ENCODE measurements at places on chromosomes 6 and 20.

- no peak for DNase-seq
Measured at GRCh38 chr20:60512443-60512842, 554.2 kb downstream of the CDH26 start.

DNA sequence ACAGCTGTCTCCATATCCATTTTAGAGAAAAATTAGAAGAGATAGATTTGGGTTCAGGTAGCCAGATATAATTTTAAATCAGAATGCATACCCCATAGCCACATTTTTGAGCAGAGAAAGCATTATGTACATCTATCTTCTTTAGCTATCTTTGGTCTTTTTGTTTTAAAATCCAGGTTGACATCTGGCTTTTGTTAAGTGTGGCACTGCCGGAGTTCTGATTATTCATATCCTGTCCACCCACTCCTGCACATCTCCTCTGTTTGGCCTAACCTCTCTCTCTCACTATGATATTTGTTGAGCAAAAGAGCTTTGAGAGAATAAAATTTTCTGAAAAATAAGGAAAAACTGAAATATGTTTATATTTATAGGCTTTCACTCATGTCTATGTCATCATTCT, 189.7 kb downstream of the PACRG start:
- DNase-seq: no peak

DNA sequence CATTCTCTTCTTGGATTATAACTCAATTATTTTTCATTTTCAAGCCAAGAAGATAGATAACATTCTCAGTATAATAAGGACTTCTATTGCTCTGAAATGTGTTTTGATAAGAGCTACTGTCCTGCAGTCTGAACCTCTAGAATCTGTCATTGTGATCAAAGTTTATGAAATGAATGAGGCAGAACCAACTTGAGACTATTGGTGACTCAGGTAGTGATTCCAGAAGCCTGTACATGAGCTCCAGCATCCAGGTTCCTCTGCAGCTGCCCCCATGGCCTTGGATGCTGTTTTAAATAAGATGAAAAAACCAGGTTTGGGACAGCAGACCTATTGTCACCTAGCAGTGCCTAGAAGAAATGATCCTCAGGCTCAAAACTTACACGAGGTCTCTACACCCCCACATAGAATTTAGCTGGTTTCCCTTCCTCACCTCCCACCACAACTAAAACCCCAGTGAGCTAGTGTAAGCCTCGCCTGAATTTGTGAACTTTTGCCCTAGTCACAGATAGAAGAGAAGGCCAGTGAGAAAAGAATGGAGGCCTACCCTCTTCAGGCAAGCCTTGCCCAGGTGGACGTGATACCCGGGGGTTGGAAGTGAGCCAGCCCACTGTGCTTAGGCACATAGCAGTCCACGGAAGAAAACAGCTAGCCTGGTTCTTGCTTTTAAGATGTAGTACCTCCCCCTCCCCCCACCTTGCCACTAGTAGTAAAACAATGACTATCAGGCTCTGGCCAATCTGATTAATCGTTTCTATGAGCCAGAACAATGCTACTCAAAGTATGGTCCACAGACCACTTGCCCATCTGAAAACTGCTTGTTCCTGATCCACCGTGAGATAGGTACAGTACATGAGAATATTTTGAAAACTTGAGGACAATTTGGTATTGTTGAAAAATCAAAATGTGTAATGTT, 73.0 kb upstream of the SYNJ2 start:
- DNase-seq: no peak

DNA sequence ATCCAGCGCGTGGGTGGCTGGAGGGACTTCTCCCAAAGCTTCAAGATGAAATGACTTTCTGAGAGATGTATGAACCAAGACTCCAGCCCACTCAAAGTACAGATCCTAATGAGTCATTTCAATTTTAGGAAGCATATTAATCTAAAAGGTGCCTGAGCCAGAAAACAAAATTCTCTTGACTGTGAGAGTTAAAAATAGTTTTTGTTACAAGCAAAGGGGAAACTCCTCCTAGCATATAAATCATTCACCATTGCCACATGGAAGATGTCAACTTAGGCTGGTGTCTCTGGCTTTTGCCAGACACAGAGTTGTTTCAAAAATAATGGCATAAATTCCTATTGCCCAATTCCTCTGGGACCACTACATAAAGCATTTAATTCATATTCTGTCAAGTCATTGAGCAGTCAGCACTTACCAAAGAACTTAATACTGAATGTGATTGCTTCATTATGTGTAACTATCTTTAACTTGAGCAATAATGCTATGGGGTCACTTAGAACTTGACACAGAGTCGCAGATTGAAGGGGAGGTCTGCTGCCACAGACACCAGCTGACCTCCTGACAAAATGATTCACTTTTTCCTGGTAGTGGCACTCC, 280.6 kb downstream of the SLC35F1 start:
- DNase-seq: no peak

DNA sequence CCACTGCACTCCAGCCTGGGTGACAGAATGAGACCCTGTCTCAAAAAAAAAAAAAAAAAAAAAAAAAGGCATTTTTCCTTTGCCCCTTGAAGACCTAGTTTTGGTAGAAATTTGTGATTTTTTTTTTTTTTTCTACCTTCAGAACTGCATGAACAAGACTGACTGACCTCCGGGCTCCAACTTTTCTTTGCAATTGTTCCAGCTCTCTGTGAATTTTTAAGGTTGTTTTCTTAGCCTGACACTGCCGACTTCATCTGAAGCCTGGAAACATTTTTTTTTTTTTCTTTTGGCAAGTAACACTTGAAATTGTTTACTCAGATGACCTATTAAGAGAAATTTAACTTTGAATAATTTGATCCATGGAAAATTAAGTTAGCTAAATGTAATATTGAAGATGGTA, 73.0 kb downstream of the SLC24A3 start:
- DNase-seq: no peak

- DNase-seq: no peak
Measured at GRCh38 chr20:10855778-10856177, 182.0 kb upstream of the JAG1 start.

- DNase-seq: no peak
Measured at GRCh38 chr20:22403022-22403631, 181.2 kb downstream of the FOXA2 start.

DNA sequence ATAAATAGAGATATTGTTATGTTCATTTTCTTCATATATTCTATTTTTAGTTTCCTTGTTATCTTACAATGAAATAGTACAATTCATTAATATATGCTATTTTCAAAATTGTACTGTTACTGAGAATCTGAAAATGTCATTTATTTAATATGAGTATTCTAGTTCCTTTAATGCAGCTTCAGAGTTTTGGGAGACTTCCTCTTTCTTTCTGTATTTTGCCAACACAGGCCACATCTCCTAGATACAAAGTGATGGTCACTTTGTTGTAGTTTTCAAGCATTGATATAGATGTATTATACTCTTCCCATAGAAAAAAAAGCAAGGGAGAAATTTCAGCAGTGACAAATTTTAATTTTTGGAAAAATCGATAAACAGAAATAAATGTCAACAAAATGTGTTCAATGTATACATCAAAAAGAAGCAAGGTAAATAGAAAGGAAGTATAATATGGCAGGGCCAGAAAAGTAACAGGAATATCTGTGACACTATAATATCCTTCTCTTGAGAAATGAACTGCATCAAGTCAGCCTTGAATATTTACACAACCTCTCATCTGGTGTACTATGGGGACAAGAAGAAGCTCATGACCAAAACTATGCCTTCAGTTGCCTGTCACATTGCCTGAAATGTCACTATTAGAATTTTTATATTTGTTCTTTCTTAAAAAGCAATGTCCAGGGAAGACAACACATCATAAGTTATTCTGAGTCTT, 396.0 kb downstream of the TBC1D32 start:
- DNase-seq: no peak

GRCh38 chr6:2718334-2719092, 32.2 kb downstream of the MYLK4 start:
- no peak for DNase-seq

DNA sequence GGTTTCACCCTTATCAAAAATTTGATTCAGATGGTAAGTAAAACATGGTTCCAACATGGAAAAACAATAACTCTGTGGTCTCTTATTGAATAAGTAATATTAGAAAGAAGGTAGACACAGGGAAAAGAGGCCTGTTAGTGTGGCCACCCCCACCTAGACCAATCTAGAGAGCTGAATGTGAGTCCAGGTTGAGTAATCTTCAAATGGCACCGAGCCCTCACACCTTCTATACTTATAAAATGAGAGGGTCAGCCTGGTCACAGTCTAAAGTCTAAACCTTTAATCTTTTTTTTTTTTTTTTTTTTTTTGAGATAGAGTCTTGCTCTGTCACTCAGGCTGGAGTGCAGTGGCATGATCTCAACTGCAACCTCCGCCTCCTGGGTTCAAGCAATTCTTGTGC, 6.9 kb downstream of the FAM184A start:
- no peak for DNase-seq

- DNase-seq: no peak
Measured at GRCh38 chr6:88761237-88762031, 202.0 kb downstream of the RNGTT start.

GRCh38 chr6:35810971-35811698, 6.0 kb downstream of the LHFPL5 start:
- DNase-seq: no peak
